ENCODE measurements at places on chromosomes 4 and X.

GRCh38 chr4:128227991-128228571 is 59.5 kb downstream of the PGRMC2 start:
- DNase-seq = no peak

DNA sequence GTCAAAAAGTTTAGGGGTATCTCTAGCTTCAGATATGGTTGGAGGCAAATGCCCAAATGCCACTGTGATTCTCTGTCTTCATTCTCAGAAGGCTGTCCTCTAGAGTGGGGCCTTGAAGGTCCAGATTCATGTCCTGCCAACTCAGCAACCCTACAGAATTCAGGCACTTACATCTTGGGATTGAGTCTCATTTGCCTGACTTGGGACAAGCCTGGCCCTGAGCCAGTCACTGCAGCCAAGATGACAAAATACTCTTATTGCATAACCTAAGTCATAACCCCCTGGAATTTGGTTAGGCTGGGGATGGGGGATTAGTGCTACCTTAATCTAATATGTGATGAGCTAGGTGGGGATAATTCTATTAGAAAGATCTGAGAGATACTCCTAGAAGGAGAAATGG is 100.5 kb downstream of the AREG start:
- no peak for DNase-seq

DNA sequence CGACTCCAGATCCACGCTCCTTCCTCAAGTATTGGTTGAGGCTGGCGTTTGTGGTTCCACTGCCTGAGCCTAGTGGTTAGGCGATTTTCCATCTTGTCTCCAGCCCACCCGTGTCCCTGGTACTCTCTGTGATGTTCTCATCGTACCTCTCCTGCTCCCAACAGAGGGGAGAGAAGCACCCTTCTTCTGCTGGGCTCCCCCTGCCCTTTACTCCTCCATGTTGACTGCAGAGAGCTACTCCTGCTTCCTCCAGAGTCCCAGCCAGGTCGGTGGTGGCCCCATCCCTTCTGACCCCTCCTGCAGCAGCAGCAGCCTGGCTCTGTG is 164.0 kb upstream of the BCOR start:
- DNase-seq = no peak

- no peak for DNase-seq
These were observed 124.2 kb upstream of the EOLA2 start for GRCh38 chrX:150062292-150063137.

GRCh38 chrX:82703551-82703950 is 804.5 kb upstream of the POU3F4 start:
- no peak for DNase-seq

- DNase-seq = peak; percentile 68
These were observed 754 bp downstream of the MTMR1 start for GRCh38 chrX:150693725-150694574.

- DNase-seq = no peak
These were observed 58.7 kb downstream of the METTL14 start for GRCh38 chr4:118743867-118744266.
